Uterus (tissue), 4 donors: ENCODE measurements at places on chromosomes 6 and 20. TPM values are rescaled to one million over a fixed set of nuclear protein-coding genes. Genes with fewer than 3 reads are reported as not detected.
A peak's percentile ranks its signal among the peaks of the same experiment; 100 is the strongest.

GABRR1 gene
- total RNA-seq, result 0.69 TPM

- H3K36me3 ChIP-seq, result no peaks in the 10 kb centered on the region
- DNase-seq, result no peak
- no peak overlapping the region for H3K27ac ChIP-seq
- no peaks in the 10 kb centered on the region for H3K27me3 ChIP-seq
- no peak overlapping the region for H3K4me3 ChIP-seq
Observed at GRCh38 chr20:1840817-1841553, 54.2 kb upstream of the SIRPA start.

DNA sequence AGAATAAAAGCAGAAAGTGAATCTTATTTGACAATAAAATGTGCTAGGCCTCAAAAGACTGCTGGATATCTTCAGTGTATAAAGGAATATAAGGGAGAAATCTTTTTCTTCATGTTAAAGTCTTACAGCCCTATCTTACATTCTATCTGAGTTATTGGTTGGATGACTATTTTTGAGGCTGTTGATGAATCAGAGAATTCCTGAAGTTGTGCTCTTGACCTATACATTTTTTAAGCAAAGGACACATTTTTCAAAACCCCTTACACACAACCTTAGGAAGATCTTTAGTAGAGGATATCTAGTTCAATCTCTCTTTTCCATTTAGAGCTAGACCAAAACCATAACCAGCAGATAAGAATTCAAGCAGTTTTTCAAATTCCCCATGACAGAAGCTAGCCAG lies 10.9 kb upstream of the CGA start:
- H3K36me3 ChIP-seq, result no peaks in the 10 kb centered on the region
- H3K27me3 ChIP-seq, result no peaks in the 10 kb centered on the region
- no peak for DNase-seq
- no peak overlapping the region for H3K27ac ChIP-seq
- H3K4me1 ChIP-seq, result no peaks in the 10 kb centered on the region

GRCh38 chr6:51398064-51398705 lies 579.5 kb downstream of the TFAP2B start:
- DNase-seq, result no peak
- H3K4me3 ChIP-seq, result no peak overlapping the region
- no peak overlapping the region for H3K27ac ChIP-seq
- no peaks in the 10 kb centered on the region for H3K4me1 ChIP-seq

MRPS18A gene
- 87.4 TPM for total RNA-seq

DNA sequence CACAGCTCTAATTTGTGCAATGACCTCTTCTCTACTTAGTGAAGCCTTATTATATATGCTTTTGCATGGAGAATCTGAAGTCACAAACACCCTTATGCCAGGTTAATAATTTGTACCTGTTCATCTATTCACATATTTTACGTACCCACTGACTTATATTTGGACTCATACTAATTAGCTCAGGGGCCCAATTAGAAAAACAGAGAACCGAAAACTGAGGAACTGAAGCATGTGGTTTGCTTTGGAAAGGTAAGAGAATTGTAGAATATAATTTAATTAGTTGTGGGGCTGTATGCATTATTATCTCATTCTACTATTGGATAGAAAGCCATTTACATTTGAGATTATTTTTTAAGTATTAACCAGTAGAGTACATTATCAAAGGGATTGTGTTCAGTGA lies 805.9 kb upstream of the CITED2 start:
- H3K27ac ChIP-seq, result no peak overlapping the region
- no peaks in the 10 kb centered on the region for H3K4me1 ChIP-seq
- no peaks in the 10 kb centered on the region for H3K27me3 ChIP-seq

EFCAB8 gene
- 1.5 TPM for total RNA-seq

DNA sequence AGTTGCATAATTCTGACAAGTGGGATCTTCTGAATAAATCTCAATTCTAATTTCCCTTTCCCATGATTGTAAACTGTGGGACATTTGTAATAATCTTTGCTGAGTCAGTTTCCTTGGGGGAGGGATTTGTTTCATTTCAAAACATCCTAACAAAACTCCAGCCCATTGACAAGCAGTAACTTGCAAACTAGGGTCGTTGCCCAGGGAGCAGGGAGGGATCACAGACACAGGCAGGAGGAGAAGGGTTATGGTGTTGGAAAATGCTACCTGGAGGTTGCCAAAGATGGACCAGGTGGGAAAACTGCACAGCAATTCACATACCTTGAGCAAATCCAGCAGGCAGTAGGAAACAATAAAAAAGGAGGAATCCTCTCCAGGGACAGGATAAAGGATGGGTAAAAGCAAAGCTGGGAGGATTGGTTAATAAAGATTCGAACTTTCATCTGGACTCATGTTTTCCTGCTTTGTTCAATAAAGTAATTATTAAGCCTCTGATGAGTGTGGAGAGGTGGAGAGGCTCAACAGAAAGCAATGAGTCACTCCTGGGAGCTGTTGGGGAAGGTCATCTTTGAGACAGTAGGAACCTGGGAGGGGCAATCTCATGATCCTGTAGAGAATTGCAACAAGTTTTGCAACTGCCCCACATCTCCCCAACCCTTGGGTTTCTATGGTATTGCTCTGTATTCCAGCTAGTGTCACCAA lies 87.3 kb upstream of the AKIRIN2 start:
- H3K4me1 ChIP-seq, result no peaks in the 10 kb centered on the region
- no peak overlapping the region for H3K4me3 ChIP-seq
- no peaks in the 10 kb centered on the region for H3K36me3 ChIP-seq
- H3K27me3 ChIP-seq, result no peaks in the 10 kb centered on the region
- no peak for DNase-seq

GRCh38 chr20:50191544-50192363 lies 1.1 kb downstream of the CEBPB start:
- H3K4me1 ChIP-seq, result peaks cover 4% of the 10 kb centered on the region
- no peak for DNase-seq
- H3K4me3 ChIP-seq, result peak overlapping the region; percentile 97
- peak overlapping the region; percentile 100 for H3K27ac ChIP-seq
- H3K36me3 ChIP-seq, result no peaks in the 10 kb centered on the region
- no peaks in the 10 kb centered on the region for H3K27me3 ChIP-seq
